Left hindlimb (tissue), 1 donor: ENCODE measurements at places on chromosomes 7 and 10.

DNA sequence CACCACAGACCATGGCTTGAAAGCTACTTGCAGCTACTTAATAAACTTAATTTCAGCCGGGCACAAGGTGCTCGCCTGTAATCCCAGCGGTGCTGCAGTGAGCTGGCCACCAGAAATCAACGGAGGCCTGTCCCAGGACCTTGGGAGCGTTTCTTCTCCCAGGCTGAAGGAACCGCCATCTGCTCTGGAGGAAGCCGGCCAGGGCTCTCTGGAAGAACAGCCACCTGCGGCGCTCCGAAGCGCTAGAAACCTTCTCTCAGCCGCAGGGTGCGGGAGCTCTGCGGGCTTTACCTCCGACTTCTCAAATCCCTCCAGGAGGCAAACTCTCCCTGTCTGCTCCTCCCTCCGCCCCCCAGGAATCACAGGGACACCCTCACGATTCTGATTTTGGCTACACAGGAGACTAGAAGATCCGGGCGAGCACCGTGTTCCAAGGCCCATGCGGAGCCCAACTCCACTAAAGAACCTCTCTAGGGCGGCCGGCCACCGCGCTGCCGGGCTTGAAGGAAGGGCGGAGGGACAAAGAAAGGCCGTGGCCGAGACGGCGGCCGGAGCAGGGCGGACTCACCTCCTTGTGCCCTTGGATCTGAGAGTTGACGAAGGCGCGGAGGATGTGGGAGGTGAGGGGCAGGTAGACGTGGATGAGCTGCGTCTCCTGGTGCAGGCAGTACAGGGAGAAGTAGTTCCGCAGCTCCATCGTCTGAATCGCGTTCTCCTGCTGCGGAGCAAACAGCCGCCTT, 14.4 kb downstream of the NUDT1 start:
- DNase-seq = no peak

GRCh38 chr10:88769384-88769783, 9.6 kb downstream of the LIPN start:
- no peak for DNase-seq

DNA sequence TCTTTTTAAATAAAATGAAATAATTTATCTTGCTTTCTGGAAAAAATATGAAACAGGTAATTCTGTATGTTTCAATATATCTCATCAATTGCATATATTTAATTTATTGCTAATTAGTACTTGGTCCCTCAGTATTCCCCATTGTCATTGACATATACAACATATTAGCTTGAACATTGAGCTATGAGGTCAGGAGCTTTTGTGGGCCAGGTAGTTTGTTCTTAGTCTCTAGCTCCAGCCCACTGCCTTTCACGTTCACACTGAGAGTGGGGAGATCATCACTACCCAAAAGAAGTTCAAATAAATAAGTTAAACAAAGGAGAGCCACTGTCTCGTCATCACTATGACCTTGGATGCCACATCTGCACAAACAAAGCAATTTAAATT, 54.7 kb upstream of the DKK1 start:
- no peak for DNase-seq

DNA sequence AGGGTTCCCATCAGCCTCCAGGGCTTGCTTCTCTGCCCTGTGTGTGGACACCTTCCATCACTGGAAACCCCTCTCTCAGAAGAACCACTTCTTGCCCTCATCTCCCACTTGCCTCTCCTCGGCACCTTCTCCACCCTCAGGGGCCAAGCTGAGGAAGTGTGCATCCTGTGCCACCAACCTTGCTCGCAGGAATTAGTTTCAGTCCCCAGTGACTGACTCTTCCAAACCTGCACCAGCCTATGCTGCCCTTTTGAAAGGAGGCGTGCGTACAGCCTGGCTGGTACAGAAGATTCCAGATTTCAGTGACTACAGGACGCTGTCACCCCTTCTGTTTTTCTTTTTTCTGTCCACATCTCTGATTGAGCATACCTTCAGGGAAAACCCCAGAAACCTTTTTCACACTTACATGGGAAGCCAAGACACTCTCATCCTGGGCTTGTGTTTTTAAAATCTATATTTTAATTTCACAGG, 67.1 kb downstream of the IKZF1 start:
- DNase-seq = no peak

DNA sequence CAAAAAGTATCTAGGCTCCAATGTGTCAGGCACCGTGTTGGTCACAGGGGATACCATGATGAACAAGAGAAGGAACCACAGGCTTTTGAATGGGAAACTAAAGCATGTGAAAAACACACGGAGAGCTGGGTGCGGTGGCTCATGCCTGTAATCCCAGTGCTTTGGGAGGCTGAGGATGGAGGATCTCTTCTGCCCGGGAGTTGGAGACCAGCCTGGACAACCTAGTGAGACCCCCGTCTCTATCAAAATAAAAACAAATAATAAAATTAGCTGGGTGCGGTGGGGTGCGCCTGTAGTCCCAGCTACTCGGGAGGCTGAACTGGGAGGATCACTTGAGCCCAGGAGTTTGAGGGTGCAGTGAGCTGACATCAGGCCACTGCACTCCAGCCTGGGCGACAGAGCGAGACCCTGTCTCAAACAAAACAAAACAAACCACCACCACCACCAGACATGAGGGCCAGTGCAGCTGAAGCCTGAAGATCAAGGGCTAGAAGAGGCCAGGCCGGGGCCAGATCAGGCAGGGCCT, 611 bp upstream of the COPS6 start:
- DNase-seq = no peak

- DNase-seq = peak; percentile 20
Observed at GRCh38 chr7:149879766-149880637, 6.2 kb downstream of the ATP6V0E2 start.

- no peak for DNase-seq
Observed at GRCh38 chr10:61993711-61994401, 92.4 kb downstream of the ARID5B start.

- DNase-seq = no peak
Observed at GRCh38 chr10:131211965-131212619, 99.4 kb downstream of the TCERG1L start.

DNA sequence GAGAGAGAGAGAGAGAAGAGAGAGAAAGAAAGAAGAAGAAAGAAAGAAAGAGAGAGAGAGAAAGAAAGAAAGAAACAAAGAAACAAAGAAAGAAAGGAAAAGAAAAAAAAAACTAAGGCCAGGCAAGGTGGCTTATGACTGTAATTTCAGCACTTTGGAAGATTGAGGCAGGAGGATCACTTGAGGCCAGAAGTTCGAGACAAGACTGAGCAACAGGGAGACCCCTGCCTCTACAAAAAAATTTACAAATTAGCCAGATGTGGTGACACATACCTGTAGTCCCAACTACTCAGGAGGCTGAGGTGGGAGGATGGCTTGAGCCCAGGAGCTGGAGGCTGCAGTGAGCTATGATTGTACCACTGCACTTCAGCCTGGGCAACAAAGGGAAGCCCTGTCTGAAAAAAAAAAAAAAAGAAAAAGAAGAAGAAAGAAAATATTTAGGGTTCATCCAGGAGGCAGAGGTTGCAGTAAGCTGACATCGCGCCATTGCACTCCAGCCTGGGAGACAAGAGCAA, 2.8 kb downstream of the SERPINE1 start:
- no peak for DNase-seq

- no peak for DNase-seq
Observed at GRCh38 chr7:151461942-151462230, 21.9 kb upstream of the CRYGN start.

DNA sequence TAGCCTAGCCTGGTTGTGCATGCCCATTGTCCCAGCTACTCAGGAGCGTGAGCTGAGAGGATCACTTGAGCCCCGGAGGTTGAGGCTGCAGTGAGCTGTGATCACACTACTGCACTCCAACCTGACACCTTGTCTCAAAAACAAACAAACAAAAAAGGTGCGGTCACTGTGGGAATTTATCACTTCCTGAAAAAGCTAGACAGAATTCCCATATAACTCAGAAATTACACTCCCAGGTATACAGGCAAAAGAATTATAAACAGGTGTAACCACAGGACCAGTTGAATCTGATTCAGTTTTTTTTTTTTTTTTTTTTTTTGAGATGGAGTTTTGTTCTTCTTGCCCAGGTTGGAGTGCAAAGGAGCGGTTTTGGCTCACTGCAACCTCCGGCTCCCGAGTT, 3.2 kb upstream of the OGDH start:
- DNase-seq = no peak

- DNase-seq = no peak
Observed at GRCh38 chr10:35540296-35541164, 64.6 kb upstream of the GJD4 start.

- no peak for DNase-seq
Observed at GRCh38 chr10:100728928-100729861, 16.2 kb upstream of the PAX2 start.

DNA sequence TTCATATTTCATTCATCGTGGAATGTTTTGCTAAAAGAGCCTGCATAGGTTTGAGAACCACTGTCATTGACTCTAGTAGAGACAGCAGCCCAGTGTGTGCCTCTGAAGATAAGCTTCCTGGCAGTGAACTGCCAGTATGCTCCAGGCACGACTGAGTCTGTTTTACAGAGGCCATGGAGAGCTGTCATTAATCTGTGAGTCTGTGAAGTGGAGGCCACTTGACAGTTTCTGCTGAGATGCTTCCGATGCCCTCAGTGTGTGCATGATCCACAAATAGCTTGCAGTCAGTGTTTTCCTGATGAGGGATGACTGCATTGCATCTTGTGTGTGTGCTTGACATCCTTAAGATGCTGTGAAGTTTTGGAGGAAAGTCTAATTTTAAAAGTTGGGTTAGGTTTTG, 162.2 kb downstream of the PFKFB3 start:
- no peak for DNase-seq

DNA sequence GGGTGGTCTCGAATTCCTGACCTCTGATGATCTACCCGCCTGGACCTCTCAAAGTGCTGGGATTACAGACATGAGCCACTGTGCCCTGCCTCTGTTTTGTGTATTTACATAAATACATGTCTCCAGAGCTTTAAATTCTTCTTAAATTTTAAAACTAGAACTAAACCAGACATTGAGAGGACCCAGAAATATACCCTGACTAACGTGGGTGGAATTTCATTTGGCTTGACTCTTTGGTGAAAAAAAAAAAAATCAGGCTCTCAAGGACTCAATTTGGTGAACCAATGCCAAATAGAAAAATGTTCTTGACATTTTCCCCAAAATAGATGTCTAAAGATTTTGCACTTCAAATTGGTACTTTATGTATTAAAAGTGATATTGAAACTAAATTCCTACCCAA, 16.6 kb upstream of the FAS start:
- no peak for DNase-seq

DNA sequence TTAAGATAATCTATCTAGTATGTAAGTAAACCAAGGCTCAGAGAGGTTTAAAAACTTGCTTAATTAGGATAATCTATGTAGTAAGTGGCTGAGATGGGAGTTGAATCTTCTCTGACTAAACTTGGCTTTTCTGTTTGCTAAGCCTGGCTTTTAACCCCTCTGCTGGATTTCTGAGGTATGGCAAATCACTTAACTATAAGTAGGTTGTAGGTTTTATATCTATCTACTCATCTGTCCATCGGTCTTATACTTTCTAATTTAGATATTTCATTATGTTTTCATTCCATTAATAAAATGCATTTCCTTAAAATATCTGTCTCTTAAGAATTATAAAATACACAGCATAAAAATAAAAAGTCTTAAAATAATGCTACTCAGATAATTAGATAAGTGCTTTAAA, 59.4 kb downstream of the ST7 start:
- DNase-seq = no peak

DNA sequence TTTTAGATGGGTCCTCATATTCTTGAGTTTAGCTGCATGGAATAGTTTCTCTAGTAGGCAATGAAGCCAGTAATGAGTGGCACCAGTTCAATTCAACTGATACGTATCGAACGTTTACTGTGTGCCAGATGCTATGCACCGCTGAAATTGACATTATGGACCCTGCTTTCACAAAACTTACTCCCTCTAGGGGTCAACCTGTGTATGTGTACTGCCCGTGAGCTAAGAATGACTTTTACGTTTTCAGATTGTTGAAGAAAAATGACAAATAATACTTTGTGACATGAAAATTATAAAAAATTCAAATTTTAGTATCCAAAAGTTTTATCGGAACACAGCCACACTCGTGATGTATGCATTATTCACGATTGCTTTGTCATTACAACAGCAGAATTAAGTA, 95.5 kb downstream of the ZMYND11 start:
- DNase-seq = no peak

- no peak for DNase-seq
Observed at GRCh38 chr10:126438407-126438783, 50.1 kb upstream of the ADAM12 start.

DNA sequence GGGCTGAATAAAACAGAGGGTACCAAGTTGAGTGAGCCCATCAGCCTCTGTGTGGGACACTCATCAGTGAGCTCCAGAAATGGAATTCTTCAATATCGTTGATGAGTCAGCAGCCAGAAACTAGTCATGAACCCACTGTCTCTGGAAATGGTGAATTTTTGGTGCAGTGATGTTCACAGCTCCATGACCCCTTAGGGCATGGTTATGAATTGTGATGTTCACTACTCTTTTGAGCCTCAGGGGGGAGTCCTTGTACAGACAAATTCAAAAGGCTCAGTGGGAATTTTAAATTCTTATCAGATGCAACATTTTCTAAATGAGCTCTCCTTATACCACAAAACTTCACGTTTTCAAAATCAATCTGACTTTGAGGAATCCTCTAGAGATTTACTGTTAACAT, 335.7 kb downstream of the PHTF2 start:
- no peak for DNase-seq

- DNase-seq = no peak
Observed at GRCh38 chr10:25758041-25758457, 176.0 kb upstream of the MYO3A start.

DNA sequence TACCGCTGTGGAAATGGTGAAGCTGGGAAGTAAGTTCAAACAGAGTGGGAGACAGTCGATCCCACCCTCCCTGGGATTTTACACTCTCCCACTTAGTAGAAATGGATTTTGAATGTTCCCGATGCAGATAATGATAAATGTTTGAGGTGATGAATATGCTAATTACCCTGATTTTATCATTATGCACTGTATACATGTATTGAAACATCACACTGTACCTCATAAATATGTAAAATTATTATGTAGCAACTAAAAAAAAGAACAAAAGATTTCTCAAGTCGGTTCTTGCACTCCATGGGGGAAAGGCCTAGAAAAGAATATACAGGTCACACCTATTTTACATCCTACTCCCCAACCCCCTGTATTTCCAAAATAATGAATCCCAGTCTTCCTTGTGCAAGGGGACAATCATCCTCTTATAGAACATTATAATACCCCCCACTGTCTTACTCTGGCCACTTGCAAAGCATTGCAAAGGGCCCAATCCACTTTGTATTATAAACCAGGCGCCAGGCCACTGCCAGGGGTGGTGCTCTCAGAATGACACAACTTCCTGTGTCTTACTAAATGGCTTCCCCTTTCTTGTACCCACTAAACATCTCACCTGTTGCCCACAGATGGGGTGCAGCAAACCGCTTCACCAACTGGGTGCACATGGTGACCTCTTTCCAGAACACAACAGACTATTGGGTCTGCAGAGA, 20.6 kb upstream of the OR2AE1 start:
- DNase-seq = no peak

- DNase-seq = no peak
Observed at GRCh38 chr10:50384238-50384637, 132.9 kb upstream of the ASAH2 start.

GRCh38 chr10:98045785-98046389, 15.5 kb upstream of the CRTAC1 start:
- no peak for DNase-seq
